Smooth muscle cell of the umbilical artery (primary cell): ENCODE measurements at places on chromosomes 7 and 10. TPM values are rescaled to one million over a fixed set of nuclear protein-coding genes. Genes with fewer than 3 reads are reported as not detected.

The LRRN3 gene
- total RNA-seq: 3.2 and 3.6 TPM in 2 replicates

The APBB1IP gene
- not detected in 2 replicates for total RNA-seq

The FFAR4 gene
- total RNA-seq: not detected in 2 replicates

The EPHB4 gene
- total RNA-seq: 57.0 and 69.2 TPM in 2 replicates

The CRHR2 gene
- total RNA-seq: not detected in 2 replicates

The GBX1 gene
- not detected in 2 replicates for total RNA-seq

The RTKN2 gene
- total RNA-seq: 0.89 and 2.1 TPM in 2 replicates

The TMEM236 gene
- total RNA-seq: under 0.01 and 0.23 TPM in 2 replicates

The ARHGEF35 gene
- total RNA-seq: 0.37 and 0.59 TPM in 2 replicates

The VWC2 gene
- not detected in 2 replicates for total RNA-seq

The PPP1R9A gene
- 0.30 and 0.51 TPM in 2 replicates for total RNA-seq

The TMEM130 gene
- 0.30 and 0.88 TPM in 2 replicates for total RNA-seq

The CPA2 gene
- total RNA-seq: not detected in 2 replicates

The CCDC186 gene
- total RNA-seq: 16.9 and 22.4 TPM in 2 replicates

The SPDYE5 gene
- total RNA-seq: not detected in 2 replicates

The INSYN2A gene
- 0.30 and 0.78 TPM in 2 replicates for total RNA-seq

The FUOM gene
- total RNA-seq: 7.5 and 12.8 TPM in 2 replicates

The CPA1 gene
- 0.30 TPM in 1 of 2 replicates, not detected in the other for total RNA-seq

The ATOH7 gene
- not detected in 2 replicates for total RNA-seq

The HOGA1 gene
- total RNA-seq: under 0.01 and 0.32 TPM in 2 replicates

The ABCC2 gene
- 0.65 and 0.89 TPM in 2 replicates for total RNA-seq

The PCGF5 gene
- total RNA-seq: 17.5 and 20.4 TPM in 2 replicates

The DNAJC12 gene
- total RNA-seq: 5.1 and 13.1 TPM in 2 replicates

The MYPN gene
- under 0.01 and 1.5 TPM in 2 replicates for total RNA-seq

The MKRN1 gene
- total RNA-seq: 60.3 and 67.7 TPM in 2 replicates
